ENCODE measurements at places on chromosomes 3 and 15.

GRCh38 chr3:64954995-64955636 is 267.3 kb upstream of the ADAMTS9 start:
- DNase-seq: no peak

DNA sequence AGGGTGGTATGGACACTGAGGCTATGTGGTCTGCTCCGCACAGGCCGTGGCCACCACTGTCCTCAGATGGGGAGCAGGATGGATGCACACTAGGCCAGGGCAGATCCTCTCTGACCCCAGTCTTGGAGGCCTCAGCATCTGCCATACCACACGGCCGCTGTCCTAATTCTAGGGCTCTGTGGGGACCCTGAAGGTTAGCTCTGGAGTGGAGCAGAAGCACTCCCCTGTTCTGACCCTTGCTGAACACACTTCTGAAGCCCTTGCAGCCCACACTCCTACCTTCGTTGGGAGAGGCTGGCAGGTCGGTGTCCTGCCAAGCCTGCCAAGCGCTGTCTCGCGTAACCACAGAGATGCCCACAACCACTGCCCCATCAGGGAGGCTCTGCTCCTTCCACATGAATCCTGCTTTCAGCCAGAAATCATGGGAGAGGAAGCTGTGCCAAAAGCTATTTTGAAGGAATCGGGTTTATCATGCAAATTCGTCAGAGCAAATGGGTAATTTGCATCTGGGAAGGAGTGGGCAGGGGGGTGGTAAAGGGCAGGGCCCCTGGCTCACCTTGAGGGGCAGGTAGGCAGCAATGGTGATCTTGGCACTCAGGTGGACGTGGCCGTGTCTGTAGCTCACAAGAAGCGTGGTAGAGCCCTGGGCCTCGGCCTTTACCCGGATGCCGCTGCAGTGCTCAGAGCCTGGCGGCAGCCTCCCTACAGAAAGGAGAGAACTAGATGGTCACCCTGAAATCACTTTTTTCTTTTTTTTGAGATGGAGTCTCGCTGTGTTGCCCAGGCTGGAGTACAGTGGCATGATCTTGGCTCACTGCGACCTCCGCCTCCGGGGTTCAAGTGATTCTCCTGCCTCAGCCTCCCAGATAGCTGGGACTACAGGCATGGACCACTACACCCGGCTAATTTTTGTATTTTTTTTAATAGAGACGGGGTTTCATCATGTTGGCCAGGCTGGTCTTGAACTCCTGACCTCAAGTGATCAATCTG is 54.4 kb downstream of the NUP210 start:
- no peak for DNase-seq

GRCh38 chr3:159795042-159795441 is 193.6 kb upstream of the IL12A start:
- no peak for DNase-seq

DNA sequence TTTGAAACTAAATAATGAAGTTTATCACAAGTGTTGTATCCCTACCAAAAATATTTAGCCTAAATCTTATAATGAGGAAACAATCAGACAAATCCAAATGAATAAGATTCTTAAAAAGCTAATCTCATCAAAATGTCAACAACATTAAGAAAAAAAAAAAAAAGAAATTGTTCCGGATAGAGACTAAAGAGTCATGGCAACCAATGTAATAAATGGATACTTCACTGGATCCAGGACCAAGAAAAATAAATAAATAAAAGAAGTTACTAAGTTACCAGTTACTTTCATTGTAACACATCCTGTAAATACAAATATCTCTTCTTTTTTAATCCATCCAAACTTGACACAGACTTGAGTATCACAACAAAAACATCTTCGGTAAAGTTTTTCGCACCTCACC is 607 bp downstream of the MRPL47 start:
- no peak for DNase-seq

- DNase-seq: no peak
These were observed 101.5 kb upstream of the SATB1 start for GRCh38 chr3:18526667-18527066.

DNA sequence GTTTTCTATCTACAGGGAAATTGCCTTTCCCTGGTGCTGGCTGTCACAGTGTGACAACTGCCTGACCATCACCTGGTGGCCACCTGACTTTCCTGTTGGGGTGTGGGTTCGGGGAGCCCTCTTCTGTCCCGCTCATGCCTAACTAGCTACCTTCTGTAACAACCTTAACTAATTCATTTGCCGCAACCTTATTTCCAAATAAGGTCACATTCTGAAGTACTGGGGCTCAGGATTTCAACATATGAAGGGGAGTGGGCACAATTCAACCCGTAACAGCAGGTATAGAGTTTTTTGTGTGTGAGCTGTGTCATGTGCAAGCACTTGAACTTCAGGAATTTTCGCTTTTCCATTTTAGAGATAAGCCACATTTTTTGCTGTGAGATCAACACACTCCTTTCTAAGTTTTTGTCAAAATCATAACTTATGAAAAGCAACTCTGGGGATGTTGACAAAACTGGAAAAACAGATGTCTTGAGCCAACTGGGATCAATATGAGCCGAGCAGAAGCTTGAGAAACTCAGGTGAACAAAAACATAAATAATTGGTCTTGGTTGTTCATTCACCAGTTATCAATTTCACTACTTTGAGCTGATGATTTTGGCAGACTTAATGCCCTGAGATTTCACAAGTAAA is 242.0 kb upstream of the RGMA start:
- DNase-seq: no peak

- DNase-seq: no peak
These were observed 29.3 kb upstream of the MEF2A start for GRCh38 chr15:99536422-99537040.

- no peak for DNase-seq
These were observed 22.9 kb upstream of the TNFSF10 start for GRCh38 chr3:172546105-172546504.

GRCh38 chr15:74303741-74304309 is 63.6 kb downstream of the CYP11A1 start:
- no peak for DNase-seq

DNA sequence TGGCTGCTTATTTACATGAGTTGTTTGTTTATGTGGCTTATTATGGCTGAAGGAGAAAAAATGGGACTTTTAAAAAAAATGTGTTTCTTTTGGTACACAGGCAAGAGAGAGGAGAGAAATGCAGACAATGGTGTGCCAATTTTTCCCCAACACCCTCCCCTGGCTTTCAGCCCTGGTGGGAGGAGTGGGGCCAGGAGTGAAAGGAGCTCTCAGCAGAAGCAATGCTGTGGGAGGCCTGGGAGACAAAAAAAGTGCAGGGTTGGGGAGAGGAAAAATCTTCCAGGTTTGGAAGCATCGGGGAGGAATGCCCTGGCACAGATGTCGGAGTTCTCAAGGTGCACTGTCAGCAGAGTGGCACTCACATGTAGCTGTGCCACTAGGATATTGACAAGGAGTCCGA is 117.7 kb upstream of the FOXB1 start:
- no peak for DNase-seq

DNA sequence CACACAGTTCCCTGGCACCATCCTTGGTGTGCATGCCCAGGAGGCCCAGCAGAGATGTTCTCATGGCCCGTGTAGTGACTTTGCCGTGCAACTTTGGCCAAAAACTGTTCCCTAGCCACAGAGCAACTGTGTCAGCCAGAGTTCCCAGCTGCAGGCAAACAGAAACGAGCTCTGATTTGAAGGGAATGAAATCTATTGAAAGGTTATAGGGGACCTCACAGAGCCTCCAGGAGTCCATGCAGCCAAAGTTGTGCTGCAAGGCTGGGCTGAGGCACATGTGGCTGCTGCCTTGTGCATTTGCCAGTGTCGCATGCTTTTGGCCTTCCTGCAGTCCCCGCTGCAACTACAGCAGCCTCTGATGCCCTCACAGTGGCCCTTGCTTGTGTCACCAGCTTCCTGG is 70.5 kb downstream of the PLXNA1 start:
- no peak for DNase-seq

GRCh38 chr3:73727854-73728253 is 103.1 kb upstream of the PDZRN3 start:
- no peak for DNase-seq

- no peak for DNase-seq
These were observed 316.8 kb downstream of the VPS13C start for GRCh38 chr15:61743345-61743909.

DNA sequence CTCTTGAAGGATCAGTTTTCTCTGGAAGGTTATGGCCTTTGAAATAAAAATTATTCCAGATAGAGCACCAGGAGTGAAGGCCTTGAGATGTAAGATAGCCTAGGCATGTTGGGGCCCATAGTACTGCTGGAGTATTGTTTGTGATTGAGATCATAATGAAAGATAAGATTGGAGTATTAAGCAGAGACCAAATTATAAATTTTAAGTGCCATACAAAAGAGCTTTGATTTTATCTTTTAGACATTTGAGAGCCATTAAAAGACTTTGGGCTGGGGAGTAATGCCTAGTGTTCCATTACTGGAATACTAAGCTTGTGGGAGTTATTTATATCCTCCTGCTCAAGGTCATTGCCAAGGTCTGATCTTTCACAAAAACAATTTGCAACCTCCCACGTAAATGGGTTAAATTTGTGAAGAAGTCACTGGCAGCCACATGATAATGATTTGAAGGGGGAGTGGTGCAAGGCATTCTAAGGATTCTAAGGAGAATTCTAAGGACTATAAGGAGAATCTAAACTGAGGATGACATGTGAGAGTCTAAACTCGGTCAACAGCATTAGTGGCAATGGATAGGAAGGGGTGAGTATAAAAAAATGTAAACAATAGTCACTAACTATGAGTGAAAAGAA is 12.8 kb downstream of the ELL3 start:
- no peak for DNase-seq

GRCh38 chr15:58472821-58473581 is 41.2 kb downstream of the LIPC start:
- no peak for DNase-seq

DNA sequence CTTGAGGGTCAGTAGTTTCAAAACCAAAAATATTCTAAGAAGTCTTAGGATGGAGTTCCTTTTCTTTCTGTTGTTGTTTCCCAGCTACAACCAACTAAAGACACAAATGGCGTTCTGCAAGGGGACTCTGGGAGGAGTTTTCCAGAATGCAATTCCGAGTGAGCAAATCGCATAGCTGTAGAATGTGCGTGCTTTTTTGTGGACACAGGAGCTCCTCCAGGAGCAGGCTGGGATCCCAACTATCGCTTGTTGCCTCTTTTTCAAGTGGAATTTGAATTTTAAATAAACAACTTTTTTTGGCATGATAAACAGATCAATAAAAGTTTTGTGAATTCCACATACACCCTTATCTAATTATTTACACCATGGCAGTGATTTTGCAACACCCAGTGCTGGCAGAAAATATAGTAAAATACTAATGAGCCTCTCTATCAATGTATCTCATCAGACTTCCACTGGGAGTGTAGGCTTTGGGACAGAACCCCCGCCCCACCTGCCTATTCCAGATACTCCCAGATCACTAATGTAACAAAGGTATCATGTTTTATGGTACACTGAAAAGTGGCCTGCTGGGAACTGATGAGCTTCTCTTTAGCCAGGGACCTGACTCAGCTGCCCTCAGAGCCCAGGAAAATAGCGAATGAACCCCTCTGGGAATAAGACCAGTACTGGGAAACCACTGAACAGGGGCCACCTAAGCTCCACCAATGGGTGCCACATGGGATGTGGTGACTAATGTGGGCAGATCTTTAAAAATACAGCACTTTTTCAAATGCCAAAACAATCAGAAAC is 66.4 kb downstream of the LMCD1 start:
- DNase-seq: no peak

- DNase-seq: no peak
These were observed 68.5 kb downstream of the WWTR1 start for GRCh38 chr3:149589332-149589731.

DNA sequence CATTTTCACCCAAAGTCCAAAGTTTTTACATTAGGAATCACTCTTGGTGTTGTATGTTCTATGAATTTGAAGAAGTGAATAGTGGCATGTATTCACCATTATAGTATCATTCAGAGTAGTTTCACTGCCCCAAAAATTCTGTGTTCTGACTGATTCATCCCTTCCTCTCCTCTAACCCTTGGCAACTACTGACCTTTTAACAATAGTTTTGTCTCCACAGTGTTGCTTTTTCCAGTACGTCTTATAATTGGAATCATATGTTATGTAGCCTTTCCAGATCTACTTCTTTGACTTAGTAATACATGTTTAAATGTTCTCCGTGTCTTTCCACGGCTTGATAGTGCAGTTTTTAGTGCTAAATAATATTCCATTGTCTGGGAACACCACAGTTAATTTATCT is 379.0 kb upstream of the SGO1 start:
- DNase-seq: no peak

DNA sequence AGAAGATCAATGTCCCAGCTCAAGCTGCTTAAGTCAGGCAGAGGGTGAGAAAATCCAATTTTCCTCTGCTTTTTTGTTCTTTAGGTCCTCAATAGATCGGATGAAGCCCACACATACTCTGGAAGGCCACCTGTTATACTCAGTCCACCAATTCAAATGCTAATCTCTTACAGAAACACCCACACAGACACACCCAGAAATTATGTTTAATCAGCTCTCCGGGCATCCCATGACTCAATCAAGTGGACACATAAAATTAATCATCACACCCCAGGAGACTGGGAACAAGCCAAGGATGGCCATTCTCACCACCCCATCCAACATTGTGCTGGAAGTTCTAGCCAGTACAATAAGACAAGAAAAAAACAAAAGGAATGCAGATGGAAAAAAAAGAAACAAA is 67.8 kb upstream of the SLC24A5 start:
- no peak for DNase-seq
